Bladder microvascular endothelial cell (primary cell): ENCODE measurements at places on chromosomes 5 and 9. TPM values are rescaled to one million over a fixed set of nuclear protein-coding genes. Genes with fewer than 3 reads are reported as not detected.

The RHOBTB3 gene
- 29.6 and 41.9 TPM in 2 replicates for total RNA-seq

The SPINK13 gene
- total RNA-seq: not detected in 2 replicates

The IFNB1 gene
- total RNA-seq: not detected in 2 replicates

The COL15A1 gene
- total RNA-seq: 18.3 and 28.2 TPM in 2 replicates

The VLDLR gene
- 7.4 and 26.9 TPM in 2 replicates for total RNA-seq

The PCA3 gene
- total RNA-seq: under 0.01 and 0.19 TPM in 2 replicates

The EIF4E1B gene
- not detected in 2 replicates for total RNA-seq

The NMUR2 gene
- total RNA-seq: not detected in 2 replicates

The CCDC152 gene
- 0.06 and 0.16 TPM in 2 replicates for total RNA-seq

The C5orf58 gene
- total RNA-seq: not detected in 2 replicates

The QRFP gene
- not detected in 2 replicates for total RNA-seq

The MYOZ3 gene
- 0.16 and 0.88 TPM in 2 replicates for total RNA-seq

The SVEP1 gene
- under 0.01 and 1.4 TPM in 2 replicates for total RNA-seq

The IFNA13 gene
- not detected in 2 replicates for total RNA-seq
